Nasal cavity respiratory epithelium epithelial cell of viscerocranial mucosa (primary cell): ENCODE measurements at places on chromosomes 1 and 21. TPM values are rescaled to one million over a fixed set of nuclear protein-coding genes. Genes with fewer than 3 reads are reported as not detected.

FAM163A gene
- total RNA-seq: not detected in 2 replicates

KRTAP13-2 gene
- total RNA-seq: not detected in 2 replicates

KISS1 gene
- not detected in 2 replicates for total RNA-seq

SPRR3 gene
- total RNA-seq: 67.3 and 122 TPM in 2 replicates
